ENCODE measurements at places on chromosomes 4 and X.

- DNase-seq, result no peak
Measured at GRCh38 chrX:36983831-36984230, 24.3 kb upstream of the FAM47C start.

- DNase-seq, result no peak
Measured at GRCh38 chr4:6408263-6408662, 64.2 kb downstream of the PPP2R2C start.

GRCh38 chrX:8201896-8202331, 30.8 kb upstream of the VCX2 start:
- DNase-seq, result no peak

GRCh38 chr4:41611881-41612871, 74.2 kb downstream of the LIMCH1 start:
- peak; percentile 54 for DNase-seq

- DNase-seq, result no peak
Measured at GRCh38 chr4:53463340-53463739, 85.9 kb downstream of the FIP1L1 start.

GRCh38 chr4:185566425-185566824, 31.1 kb upstream of the PDLIM3 start:
- DNase-seq, result no peak

DNA sequence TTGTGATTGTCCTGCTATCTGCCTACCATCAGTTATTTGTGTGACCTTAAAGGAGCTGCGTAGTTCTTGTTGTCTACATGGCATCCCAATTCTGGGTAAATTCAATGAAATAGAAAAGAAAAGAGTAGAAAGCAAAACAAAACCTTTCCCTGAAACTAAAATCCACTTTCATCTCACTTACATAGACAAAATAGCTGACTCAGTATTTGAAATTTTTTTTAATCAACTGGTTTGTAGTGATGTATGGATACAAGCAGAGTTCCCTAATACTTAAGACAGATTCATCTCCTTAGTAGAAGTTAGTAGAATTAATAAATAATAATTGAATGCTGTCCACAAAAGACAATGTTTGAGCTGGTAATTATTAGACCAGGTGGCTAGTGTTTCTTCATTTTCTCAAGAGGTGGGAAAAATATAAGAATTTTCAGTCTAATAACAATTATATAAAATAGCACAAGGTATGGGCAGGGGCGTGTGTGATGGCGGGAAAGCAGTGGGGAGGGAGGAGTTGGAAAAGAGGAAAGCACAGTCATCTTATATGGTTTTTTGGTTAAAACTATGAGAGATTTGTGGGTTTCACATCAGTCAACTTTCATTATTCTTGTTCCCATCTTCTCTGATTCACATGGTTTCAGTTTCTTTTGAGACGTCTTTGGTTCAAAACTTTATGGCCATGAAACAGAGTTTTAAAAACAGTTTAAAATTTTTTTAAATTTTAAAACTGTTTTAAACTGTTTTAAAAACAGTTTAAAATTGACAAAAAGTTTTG, 275.2 kb downstream of the SPRY1 start:
- no peak for DNase-seq

- DNase-seq, result no peak
Measured at GRCh38 chr4:171721937-171722336, 91.3 kb upstream of the GALNTL6 start.

DNA sequence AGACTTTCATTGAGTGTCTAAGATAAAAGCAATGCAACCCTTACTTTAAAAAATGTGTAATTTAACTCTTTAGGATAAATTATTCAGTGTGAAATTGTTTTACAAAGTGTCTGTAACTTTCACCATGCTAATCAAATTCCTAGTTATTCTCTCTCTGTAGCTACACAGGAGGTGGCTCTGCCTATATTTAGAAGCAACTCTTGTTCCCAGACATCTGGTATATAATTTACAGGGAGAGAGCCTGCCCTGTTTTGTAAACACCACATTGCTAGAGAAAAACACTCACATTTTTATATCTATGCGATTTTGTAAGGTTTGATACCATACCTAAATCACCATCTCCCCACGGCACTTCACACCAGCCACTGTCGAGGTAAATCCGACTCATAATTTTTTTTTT, 35.5 kb upstream of the SPATA4 start:
- DNase-seq, result no peak

- no peak for DNase-seq
Measured at GRCh38 chr4:15682242-15683142, 865 bp downstream of the FAM200B start.

GRCh38 chrX:45233531-45233930, 32.9 kb upstream of the DIPK2B start:
- no peak for DNase-seq

DNA sequence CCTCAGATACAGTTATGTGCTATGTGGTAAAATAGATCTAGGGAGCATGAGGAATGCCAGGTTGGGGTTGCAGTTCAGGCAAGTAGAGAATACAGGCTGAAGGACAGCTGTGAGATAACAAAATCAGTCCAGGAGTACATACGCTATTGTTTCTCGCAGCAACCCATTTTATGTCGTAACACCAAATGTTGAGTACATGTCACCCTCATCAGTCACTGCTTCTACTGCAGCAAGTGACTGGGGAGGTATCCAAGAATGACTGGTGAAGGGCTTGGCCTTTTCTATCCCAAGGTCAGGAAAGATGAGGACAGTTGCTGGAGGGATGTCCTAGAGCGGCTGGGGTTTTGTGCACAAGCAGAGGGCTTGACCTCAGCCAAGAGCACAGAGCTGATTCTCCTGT, 172.1 kb downstream of the CBR4 start:
- no peak for DNase-seq

GRCh38 chr4:169005453-169006099, 4.5 kb downstream of the CBR4 start:
- DNase-seq, result peak; percentile 17

DNA sequence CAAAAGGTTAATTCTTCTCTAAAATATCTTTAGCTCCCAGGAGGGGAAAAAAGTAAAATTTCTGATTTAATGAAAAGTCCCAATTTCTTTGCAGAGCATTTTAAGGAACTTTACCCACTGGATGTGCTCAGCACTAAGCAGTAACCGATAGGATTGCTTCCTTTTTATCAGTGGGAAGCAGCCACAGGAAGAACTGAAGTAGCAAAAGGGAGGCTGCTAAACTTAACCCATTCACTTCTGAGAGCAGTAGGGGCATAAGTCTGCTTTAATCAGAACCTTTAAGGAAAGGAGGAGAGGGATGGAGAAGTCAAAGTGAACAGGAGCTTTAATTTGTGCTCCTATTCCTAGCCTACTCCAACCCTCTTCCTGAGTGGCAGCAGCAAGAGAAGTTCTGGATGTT, at the start of gene F8:
TSS of gene F8 (minus strand) at position 139 of the 400 bp plus-strand sequence. CDS start 171 bp downstream, outside the sequence.
- DNase-seq, result no peak

DNA sequence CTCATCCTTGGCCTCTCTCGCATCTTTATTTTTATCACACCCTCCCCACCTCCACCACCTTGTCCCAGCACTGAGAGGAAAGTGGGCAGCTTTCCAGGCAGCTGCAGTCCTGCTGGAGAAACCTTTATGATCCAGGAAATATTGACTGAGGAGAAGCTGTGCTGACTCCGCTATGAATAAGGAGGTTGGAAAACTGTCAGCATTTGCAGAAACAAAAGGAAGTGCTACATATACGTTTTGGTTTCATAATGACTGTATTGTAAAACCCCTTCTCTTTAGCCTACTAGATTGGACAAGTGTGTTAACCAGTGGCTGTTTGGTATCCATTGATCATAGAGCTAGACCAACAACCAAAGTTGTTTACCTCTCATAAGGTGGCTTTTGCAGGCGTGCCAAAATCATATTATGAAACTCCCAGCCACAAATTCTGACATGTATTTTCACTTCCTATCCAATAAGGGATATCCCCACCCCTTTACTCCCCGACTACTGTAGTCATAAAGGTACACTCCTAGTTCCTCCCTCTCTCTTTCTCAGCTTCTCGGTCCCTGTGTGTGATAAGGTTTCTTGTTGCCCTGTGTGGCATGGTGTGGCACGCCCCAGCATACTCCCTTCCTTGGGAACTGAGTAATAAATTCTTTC, 88.4 kb downstream of the GPR143 start:
- DNase-seq, result no peak

DNA sequence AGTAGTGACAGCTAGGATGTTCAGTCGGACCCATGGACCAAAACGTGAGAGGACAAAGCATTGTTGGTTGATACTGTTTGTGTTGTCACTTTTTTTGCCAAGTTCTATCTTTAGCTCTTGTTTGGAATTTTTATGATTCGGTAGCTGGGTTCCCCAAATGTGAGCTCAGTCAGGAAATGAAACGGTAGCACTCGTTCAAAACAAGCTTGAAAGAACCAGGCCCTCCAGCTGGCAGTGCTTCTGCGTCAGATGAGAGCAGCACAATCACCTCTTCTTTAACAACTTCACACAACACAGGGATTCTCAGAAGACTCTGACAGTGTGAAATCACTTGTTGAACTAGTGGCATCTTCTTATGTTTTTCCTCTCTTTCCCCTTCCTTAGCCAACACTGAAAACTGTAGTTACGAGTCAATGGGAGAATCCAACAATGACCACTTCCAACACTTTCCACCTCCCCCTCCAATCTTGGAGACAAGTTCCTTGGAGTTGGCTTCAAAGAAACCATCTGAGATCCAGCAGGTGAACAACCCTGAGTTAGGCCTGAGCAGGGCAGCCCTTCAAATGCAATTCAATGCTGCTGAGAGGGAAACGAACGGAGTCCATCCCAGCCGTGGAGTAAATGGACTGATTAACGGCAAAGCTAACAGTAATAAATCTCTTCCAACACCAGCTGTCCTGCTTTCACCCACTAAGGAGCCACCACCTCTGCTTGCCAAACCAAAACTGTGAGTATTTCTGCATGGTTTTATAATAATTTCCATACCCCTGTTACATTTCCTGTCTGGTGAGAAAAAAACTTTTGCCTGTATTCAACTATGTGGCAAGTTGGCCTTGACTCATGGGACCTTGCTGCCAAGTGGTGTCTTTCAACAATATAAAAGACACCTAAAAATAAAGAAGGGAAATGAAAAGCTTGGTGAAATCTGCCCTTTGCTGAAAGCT, 214.6 kb downstream of the PALLD start:
- no peak for DNase-seq

- no peak for DNase-seq
Measured at GRCh38 chr4:109408711-109409110, 24.9 kb upstream of the SEC24B start.

DNA sequence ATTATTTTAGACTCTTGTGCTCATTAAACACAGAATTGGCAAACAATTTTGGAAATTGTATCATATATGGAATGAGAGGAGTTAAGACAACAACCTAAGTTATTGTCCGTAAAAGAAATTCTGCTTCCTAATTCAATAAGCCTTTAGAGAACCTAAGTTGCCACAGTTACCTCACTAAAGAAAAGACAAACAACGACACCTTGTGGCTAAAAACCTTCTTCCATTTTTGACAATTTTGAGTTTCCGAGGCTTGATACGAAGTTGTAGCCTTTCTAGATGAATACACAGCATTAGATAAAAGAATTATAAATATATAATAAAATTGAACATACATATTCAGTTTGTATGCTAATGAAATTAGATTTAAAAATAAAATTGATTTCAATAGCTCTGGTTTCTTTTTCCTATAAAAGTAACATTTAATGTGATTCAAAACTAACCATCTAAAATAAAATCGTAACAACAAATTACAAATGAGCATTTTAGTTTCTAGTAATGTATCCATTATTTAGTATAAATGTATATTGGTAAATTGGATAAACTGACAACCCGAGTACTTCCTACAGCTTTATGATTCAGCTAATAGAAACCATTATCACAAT, 275.1 kb downstream of the GPM6A start:
- no peak for DNase-seq

DNA sequence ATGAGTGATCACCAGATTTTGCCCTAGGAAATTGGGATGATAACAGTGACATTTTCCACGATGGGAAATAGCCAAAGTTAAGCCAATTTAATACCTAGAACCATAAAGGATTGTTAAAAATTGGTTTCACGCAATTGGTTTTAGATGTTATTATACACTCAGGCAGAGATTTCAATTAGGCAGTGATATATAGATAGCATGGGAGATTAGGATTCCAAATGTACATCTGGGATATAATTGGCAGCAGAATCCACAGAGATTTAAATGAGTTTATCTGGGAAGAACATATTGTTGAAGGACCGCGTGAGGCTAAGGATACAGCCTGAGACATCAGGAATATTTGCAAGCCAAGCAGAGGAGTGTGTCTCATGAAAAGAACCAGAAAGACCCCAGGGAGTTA, 351.6 kb downstream of the GPM6A start:
- DNase-seq, result no peak

DNA sequence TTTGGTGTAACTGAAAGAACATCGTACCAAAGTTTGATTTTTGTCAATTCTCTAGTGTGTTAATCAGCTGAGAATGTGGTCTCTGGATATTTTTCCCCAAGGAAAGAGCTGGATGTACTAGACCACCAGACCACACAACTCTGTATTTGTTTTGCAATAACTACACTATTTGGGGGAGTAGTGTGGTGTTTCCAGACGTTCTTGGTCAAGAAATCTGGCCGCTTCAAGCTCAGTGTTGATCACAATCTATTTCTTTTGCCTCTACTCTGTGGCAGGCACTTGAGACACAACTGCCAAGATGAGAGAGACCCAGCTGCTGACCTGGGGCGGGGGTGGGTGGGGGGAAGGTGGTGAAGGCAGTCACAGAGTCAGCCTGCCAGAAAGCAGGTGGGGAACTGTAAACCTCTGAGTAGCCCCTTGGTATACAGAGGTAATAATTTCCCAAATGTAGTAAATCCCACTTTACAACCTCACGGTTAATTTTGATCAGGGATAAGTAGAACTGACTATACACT, 30.6 kb downstream of the PTTG2 start:
- no peak for DNase-seq

GRCh38 chr4:41307638-41308037, 50.9 kb downstream of the UCHL1 start:
- no peak for DNase-seq

- DNase-seq, result no peak
Measured at GRCh38 chr4:6128221-6128850, 72.0 kb downstream of the JAKMIP1 start.

DNA sequence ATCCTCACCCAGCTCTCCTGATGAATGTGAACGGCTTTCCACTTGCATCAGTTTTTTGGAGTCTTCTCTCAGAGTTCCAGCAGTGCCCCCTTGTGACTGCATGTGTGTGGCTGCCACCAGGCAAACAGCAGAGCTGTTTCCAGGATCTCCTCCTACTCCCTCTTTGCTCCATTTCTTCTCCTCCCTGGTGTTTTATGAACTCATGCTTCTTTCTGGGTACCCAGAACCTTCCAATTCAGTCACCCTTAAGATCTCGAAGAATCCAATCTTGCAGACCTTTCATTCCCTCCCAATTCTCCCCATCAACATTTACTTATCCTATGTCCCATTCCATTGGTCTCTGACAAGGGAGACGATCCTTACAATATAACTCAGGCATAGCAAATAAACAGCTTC, 6.8 kb upstream of the TCEANC start:
- DNase-seq, result peak; percentile 38

DNA sequence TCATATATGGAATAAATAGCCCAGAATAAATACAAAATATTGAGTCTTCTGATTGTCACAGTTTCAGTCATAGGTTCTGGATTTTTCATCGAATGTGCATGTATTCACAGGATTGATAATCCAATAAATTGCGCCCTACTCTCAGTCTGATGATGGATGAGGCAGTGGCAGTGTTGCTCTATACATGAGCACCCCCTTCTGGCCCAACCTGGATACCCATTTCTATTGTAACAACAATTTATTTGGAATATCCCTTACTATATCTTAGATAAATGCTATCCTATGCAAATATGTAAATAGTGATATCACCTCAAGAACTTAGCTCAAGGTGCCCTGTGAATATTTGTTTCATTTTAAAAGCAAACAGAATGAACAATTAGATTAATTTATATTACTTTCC, 733.7 kb upstream of the PABPC4L start:
- peak; percentile 9 for DNase-seq
